ENCODE measurements at places on chromosomes 7 and 10.
A peak's percentile ranks its signal among the peaks of the same experiment; 100 is the strongest.

DNA sequence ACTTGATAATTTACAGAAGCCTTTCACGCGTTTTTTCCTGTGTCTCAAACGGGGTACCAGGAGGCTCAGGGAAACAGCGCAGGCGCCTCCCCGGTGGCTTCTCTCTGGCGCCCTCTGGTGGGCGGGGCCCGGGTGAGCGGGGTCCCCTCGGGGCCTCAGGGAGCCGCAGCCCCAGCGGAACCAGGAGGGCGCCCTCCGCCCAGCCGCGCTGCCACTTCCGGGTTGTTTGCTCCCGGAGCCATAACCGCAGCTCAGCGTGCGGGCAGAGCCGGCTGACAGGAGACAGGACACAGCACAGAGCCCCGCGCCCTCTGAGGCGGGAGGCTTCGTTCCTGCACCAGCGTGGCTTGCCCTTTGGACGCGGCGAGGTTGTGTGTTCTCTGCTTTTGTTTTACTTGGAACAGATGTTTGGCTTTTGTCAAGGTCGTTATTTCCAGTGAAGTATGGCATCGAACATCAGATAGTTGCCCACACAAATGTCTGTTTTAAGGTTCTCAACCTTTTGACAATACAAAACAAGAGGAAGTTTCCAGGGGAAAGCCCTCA is 6.9 kb upstream of the CYP2E1 start:
- DNase-seq = peak; percentile 88

DNA sequence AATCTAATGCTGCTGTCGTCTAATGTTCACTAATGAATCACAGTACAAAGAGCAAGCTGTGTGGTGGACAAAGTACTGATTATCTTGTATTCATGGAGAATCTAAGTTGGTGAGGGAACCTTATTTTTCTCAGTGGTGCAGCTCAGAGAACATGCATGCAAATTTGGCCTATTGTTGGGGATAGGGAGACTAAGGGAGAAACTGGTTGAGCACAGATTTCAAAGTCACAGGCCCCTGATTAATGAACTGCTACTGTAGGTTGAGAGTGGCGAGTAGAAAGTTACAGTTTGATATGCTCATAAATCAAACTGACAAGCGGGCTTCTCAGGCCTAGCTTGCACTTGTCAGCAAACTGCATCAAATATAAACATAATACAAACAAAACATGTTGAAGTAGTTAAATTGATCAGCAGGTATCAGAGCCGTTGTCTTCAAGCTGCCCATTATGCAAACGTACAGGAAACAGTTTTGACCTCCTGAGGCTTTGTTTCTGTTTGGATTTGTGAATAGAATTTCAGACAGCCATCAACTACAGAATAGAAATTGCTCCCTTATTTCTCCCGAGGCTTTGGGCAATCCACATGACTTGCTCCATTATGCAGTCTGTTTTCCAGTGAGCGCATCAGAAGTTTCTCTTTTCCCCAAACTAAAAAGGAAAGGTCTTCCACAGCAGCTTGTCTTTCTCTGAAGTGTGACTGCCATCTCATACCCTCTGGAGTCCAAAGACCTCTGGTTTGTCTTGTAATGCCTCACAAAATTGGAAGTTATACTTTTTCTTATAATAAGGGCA is 215.8 kb downstream of the FOXP2 start:
- no peak for DNase-seq

- DNase-seq = no peak
Observed at GRCh38 chr7:107686816-107687387, 26.3 kb downstream of the SLC26A4 start.

GRCh38 chr7:137865764-137866163 is 19.0 kb upstream of the DGKI start:
- no peak for DNase-seq

GRCh38 chr7:125357676-125358455 is 428.2 kb upstream of the POT1 start:
- no peak for DNase-seq

DNA sequence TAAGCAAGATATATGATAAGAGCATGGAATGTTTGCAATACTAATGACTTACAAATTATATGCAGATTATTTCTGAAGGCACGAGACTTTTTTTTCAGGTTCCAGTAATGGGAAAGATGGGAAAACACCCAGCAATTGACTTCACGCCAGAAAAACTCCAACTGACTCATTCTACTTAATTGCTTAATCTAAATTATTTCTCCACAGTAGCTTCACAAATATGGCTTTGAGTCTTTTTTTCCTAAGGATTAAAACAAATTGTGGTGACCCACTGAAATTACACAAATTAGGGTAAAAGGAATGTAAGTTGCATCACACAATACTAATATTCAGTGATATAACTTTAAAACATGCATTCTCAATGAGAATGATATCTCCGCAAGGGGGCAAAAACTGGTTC is 138.7 kb downstream of the GNAI1 start:
- DNase-seq = no peak

- DNase-seq = no peak
Observed at GRCh38 chr7:153091477-153091876, 331.9 kb downstream of the ACTR3B start.

- DNase-seq = no peak
Observed at GRCh38 chr7:150784120-150784736, 15.9 kb downstream of the TMEM176B start.

- DNase-seq = no peak
Observed at GRCh38 chr7:80581486-80582260, 56.8 kb upstream of the CD36 start.

DNA sequence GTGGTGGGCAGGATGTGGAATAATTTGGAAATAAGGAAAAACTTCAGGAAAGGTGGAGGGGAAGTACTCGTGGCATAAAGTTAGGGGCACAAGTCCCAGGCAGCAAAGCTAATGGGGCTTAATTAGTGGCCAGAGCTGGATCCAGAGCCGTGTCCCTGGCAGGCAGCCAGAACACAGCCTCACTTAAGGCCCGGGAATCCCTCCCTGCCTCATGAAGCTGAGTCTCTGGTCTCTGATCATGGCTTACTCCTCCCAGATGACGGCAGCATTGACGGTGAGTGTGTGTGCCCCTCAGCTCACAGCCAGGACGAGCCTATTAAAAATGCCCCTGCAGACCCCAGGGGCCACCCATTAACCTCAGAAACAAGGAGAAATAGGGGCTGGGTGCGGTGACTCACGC is 48.2 kb upstream of the NPTX2 start:
- no peak for DNase-seq

DNA sequence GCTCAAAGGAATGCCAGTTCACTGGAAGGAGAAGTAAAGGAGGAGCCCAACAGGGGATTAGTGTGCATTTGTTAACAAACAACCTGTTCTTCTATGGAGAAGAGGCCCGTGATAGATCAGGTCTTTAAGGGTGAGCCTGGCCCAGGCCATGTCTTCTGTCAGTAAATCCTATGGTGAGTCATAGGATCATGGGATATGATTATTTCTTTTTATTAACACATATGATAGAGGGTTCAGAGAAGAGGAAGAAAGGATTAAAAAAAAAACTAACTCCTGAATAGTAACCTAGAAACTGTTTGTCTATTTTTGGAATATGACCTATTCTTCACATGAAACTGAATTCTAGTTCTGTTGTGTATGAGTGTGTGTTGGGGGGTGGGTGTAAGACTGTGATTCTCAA is 70.4 kb downstream of the GPR158 start:
- DNase-seq = no peak

GRCh38 chr10:132876131-132876860 is 66.1 kb downstream of the CFAP46 start:
- DNase-seq = no peak

GRCh38 chr10:112141292-112141691 is 42.3 kb downstream of the GPAM start:
- no peak for DNase-seq

- no peak for DNase-seq
Observed at GRCh38 chr7:80596933-80597517, 41.4 kb upstream of the CD36 start.

GRCh38 chr7:43864126-43864525 is 5.2 kb downstream of the MRPS24 start:
- DNase-seq = no peak

- no peak for DNase-seq
Observed at GRCh38 chr7:77352665-77353406, 63.3 kb downstream of the GSAP start.

GRCh38 chr7:159013825-159014289 is 130.8 kb downstream of the VIPR2 start:
- no peak for DNase-seq

GRCh38 chr10:132319853-132320653 is 11.9 kb upstream of the LRRC27 start:
- DNase-seq = peak; percentile 23

DNA sequence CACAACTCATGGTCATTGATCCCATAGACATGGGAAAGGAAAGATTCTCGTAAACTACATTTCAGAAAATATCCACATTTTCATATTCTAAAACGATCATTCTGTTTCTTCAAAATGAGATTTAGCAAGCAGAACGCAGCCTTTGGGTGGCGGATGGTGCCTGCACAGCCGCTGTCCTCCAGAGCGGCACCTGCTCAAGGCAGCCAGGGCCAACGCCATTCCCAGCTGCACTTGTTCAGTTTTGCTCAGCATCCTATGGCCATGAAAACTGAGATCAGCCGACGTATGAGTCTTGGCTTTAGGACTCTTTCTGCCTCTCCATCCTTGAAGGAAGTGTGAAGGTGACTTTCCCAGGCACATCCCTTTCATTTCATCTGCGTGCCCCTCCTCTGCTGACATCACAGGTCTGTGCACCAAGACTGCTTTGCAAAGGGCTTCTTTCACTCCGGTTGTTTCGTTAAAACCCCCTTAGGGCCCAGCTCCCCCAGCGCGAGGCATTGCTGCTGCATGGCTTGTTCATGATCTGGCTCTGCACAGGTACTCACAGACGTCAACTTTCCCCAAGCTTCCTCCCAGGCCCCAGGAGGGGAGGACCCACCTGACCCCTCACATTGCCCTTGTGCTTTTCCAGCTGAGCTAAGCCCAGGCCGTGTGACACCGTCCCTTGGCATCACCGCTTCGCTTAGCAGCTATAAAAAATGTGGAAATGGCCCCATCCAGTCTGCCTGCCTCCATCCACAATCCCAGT is 37.2 kb downstream of the TCERG1L start:
- DNase-seq = no peak

GRCh38 chr7:6306471-6306870 is 34.0 kb upstream of the CYTH3 start:
- no peak for DNase-seq

Measured in activated T-helper 9 cell treated with anti-CD3 and anti-CD28 coated beads, Interleukin-2, amount 50 U/mL, for 16 hours (primary cell).